A549 treated with CORT108297 at 1 μM for 4 hours (cell line): ENCODE measurements at places on chromosomes 6 and 20. TPM values are rescaled to one million over a fixed set of nuclear protein-coding genes. Genes with fewer than 3 reads are reported as not detected.

The PKIB gene
- total RNA-seq, result 0.50 to 1.2 TPM (median 0.78 TPM) in 5 replicates

The FRMD1 gene
- 0.02 to 0.06 TPM (median 0.04 TPM) in 4 of 5 replicates, not detected in the other for total RNA-seq

The RAD21L1 gene
- 0.09 TPM in 1 of 5 replicates, not detected in the others for total RNA-seq

The BPIFB2 gene
- not detected in 5 replicates for total RNA-seq

The FAM120B gene
- total RNA-seq, result 8.6 to 10.7 TPM (median 10.0 TPM) in 5 replicates

The CYP24A1 gene
- total RNA-seq, result 220 to 457 TPM (median 406 TPM) in 5 replicates

The NXT1 gene
- 58.6 to 76.9 TPM (median 69.9 TPM) in 5 replicates for total RNA-seq

The MOG gene
- total RNA-seq, result not detected in 5 replicates

The FAM209B gene
- total RNA-seq, result 0.14 to 0.60 TPM (median 0.54 TPM) in 5 replicates

The CLPSL2 gene
- total RNA-seq, result 0.70 to 1.2 TPM (median 0.80 TPM) in 5 replicates
